ENCODE measurements at places on chromosomes 1 and 21.

- no peak for DNase-seq
These were observed 136.0 kb upstream of the CYYR1 start for GRCh38 chr21:26709090-26709489.

GRCh38 chr1:19341201-19342061, 29.3 kb downstream of the SLC66A1 start:
- peak; percentile 9 for DNase-seq

DNA sequence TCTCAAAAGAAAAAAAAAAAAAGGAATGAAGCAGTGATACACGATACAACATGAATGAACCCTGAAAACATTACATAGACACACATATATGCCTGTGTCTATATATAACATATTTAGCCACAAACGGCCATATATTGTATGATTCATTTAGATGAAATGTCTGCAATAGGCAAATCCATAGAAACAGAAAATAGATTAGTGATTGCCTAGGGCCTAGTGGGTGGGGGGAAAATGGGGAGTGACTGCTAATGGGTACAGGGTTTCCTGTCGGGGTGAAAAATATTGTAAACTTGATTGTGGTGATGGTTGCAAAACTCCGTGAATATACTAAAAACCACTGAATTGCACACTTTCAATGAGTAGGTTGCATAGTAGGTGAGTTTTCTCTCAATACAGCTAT, 6.0 kb upstream of the H6PD start:
- DNase-seq, result no peak

DNA sequence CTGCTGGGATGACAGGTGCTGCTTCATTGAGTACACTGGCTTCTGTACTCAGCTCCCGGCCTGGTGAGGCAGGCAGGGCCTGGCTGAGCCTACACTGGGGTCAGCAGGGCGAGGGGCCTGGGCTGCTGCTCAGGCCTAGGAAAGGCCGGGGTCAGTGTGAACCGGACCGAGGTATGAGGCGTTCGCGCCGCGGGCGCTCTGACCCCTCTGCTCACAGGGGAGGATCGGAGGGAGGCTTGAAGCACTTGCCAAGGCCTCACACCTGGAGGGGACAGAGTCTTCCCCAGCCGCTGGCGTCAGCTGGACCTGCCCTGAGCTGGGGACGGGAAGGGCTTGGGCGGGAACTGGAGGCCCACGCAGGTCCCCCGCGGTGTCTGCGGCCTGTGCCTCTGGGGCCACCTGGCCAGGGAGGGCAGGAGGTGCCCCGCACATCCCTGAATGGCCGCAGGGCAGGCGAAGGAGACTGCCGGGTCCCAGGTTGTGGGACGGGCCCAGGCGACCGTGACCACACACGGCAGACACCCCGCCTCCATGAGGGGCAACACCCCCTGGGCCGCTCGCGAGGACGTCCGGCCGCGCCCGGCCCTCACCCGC, 466 bp downstream of the PEX10 start:
- no peak for DNase-seq

DNA sequence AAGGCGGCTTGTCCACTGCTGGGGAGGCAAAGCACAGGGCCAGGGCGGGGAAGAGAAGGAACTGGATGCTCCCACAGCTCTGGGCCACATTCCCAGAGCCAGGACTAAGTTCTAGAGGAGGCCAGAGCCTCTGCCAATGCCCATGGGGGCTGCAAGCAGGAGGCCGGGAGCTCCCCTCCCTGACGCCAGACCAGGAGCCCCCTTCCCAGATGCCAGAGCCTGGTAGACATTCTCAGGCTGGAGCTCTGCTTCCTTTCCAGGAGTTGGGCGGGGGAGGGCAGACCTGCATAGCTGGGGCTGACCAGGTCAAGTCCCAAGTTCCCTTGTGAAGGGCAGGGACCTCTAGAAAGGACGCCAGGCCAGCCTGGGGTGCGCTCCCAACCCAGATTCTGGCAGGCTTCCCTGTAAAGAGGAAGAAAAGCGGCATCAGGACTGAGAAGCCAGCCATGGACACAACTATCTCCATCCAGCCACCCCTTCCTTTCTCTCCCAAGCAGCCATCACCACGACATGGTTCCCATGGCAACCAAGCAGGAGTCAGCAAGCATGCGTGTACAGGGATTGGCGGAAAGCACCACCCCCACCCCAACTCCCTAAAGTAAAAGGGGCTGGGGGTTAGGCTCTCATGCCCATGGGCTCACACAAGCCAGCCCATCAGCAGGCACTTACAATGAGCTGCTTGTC, 13.4 kb downstream of the KIF21B start:
- no peak for DNase-seq

- no peak for DNase-seq
These were observed 319.8 kb upstream of the C1orf174 start for GRCh38 chr1:4219826-4220225.

- no peak for DNase-seq
These were observed 65.2 kb downstream of the OBSCN start for GRCh38 chr1:228272831-228273571.
